H1 (cell line): ENCODE measurements at places on chromosomes 3 and 15.

DNA sequence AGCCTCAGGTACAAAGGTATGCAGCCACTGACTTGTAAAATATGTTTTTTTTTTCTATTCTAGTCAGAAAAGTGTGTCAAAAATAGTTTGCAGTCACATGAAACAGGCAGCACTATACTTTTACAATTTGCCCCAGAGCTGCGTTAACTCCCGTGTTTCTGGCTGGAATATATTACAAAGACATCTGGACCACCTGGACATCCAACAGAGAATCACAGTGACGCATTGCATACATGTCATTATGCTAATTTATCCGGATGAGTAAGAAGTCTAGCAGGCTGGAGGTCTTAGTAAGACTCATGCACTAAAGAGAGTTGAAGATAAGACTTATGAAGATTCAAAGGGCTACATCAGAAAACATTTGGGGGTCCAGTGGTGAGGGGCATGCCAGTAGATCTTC, 39.2 kb upstream of the STRIT1 start:
- no peak for DNase-seq

DNA sequence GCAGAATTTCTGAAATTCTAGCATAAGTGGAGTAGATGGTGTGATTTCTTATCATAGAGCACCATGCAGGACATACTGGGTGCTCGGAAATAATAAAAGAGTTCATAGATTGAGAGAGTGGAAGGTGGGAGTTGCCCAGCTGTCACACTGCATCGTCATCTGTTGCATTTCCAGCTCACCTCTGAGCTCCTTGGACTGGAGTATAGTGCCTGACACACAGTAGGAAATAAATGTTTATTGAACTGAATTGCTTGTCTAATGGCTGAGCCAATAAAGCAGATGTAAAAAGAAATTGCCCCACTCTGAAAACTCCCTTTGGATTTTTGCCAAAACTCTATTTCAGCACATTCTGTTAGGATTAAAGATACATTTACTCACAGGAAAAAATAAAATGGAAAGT, 108.9 kb upstream of the UBE2E1 start:
- DNase-seq = no peak

- no peak for DNase-seq
Observed at GRCh38 chr3:130975251-130975650, 51.4 kb downstream of the ASTE1 start.

DNA sequence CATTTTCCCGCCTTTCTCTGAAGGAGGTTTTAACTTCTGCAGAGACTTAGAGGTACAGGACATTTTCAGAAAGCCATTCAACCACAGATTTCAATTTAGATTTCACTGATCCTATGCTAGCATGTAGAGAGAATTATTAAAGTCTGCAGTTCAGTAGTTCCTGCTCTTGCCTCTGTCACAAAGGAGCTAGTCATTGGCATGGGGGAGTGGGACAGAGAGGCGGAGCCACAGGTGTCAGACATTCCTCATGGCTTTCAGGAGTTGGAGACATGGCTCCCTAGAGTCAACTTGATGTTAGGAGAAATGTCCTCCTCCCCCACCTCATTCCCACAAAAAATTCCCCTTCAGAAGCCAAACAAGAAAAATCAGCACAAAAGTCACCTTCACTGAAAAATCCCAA, 66.0 kb upstream of the SIAH2 start:
- DNase-seq = no peak

DNA sequence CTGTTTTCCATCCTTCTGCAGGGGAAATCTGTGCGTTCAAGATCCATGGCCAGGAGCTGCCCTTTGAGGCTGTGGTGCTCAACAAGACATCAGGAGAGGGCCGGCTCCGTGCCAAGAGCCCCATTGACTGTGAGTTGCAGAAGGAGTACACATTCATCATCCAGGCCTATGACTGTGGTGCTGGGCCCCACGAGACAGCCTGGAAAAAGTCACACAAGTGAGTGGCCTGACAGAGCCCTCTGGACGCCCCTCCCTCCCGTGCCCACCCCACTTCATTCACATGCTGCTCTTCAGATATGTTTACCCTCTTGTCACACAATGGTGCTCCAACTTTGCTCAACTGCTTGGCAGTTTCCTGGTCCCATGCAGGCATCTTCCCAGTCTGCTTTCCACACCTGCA, 274.3 kb upstream of the TRIM42 start:
- no peak for DNase-seq

- no peak for DNase-seq
Observed at GRCh38 chr3:32646761-32647160, 38.2 kb upstream of the CNOT10 start.

DNA sequence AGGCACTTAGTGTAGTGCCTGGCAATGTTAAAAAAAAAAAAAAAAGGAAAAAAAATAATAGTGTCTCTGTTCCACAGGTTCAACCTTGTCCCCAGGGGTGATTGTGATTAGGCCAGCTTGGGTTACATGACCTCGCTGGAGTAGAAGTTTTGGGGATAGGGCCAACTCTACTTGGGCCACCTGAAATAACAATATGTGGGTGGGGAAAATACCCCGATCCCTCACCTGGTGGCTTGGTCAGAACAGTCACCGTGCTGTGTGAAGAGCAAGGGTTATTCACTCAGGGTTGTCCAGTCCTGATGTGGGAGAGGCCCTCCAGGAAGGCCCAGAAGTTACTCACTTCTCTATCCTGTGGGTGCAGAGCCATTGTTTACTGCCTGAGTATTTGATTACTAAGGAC, 19.5 kb downstream of the XYLB start:
- no peak for DNase-seq

GRCh38 chr15:29740692-29741311, 81.5 kb downstream of the TJP1 start:
- no peak for DNase-seq

DNA sequence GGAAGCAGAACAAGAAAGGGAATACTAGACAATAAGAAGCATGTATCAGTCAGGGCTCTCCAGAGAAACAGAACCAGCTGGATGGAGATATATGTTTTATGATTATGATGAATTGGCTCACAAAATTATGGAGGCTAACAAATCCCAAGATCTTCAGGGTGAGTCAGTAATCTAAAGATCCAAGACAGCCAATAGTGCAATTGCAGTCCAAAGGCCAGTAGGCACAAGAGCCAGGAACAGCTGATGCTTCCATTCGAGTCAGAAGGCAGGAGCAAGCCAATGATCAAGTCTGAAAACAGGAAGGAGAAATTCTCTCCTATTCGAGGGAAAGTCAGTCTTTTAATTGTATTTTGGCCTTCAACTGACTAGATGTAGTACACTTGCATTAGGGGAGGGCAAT, 164.9 kb upstream of the ST8SIA2 start:
- DNase-seq = no peak

DNA sequence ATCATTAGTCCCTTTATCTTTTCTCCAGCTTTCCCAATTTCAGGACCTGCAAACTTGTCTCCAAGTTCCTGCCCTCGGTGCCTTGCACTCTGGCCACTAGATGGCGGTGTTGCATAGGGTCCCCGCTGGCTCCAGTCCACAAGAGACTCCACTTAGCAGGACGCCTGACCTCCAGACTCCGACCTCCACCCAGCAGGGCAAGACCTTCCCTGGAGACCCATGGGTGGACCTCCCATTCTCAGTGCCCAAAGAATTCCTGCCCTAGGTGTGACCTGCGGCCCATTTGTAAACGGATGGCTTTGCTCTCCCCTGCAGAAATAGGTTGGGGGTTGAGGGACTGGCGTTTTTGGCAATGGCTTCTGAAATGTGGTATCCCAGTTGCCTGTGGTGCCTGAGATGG, 82.6 kb downstream of the LSM3 start:
- DNase-seq = no peak

DNA sequence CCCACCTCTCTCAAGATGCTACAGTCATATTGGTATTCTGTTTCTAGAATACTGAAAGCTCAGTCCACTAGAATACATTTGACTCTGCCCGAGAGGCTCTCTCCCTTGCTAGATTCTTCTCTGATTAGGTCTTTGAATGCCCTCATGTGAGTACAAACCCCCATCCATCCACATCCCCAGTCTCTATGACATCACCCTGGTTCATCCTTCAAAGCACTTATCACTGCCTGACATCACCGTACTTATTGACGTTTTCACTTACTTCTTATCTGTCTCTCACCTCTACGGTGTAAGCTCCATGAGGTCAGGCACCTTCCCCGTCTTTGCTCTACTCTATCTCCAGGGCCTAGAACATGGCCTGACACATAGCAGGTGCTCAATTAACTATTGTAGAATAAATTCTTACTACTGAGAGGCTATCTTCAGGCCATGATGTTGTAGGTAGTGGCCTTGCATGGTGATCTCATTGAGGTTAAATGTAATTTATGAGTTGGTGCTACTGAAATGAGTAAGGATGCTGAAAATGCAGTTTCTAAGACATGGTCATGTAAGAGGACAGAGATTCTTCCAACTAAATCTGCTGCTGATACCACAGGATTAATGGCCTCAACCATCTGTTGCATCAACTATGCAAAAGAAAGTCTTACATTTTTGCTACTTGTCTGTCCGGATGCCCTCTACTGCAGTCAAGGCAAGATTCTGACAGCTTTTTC, 26.8 kb downstream of the EOGT start:
- no peak for DNase-seq

DNA sequence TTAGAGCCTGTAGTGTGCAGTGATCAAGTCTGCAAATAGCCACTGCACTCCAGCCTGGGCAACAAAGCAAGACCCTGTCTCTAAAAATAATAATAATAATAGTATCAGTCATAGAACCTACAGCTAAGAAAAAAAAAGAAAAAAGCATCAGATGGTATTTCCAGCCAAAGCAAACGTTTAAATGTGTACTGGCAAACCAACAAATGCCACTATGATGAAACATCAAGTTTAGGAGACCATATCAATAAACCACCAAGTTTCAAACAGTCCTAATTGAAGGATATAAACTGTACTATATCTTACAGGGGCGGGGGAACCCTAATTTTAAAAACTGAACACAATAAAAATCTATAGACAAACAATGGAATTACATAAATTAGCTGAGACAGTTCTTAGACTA, 6.4 kb downstream of the UBP1 start:
- no peak for DNase-seq
